ENCODE measurements at places on chromosomes 12 and 14. TPM values are rescaled to one million over a fixed set of nuclear protein-coding genes. Genes with fewer than 3 reads are reported as not detected.

PTHLH gene
- 1.1 TPM for polyA plus RNA-seq

KRT81 gene
- not detected for polyA plus RNA-seq

AICDA gene
- polyA plus RNA-seq = 0.61 TPM

VPS33A gene
- 16.6 TPM for polyA plus RNA-seq

KLHL33 gene
- 0.23 TPM for polyA plus RNA-seq

CMKLR1 gene
- polyA plus RNA-seq = 3.8 TPM

KRT4 gene
- 0.65 TPM for polyA plus RNA-seq

IL31 gene
- not detected for polyA plus RNA-seq

KCNJ8 gene
- polyA plus RNA-seq = 20.8 TPM

MTRFR gene
- 25.7 TPM for polyA plus RNA-seq

MYF5 gene
- polyA plus RNA-seq = not detected

GRCh38 chr12:109710747-109711595, 2.7 kb upstream of the FAM222A start:
- DNase-seq = no peak

GRCh38 chr12:103688376-103689063, 101.4 kb downstream of the STAB2 start:
- DNase-seq = no peak

GRCh38 chr14:54976316-54976715, 50.6 kb downstream of the WDHD1 start:
- no peak for DNase-seq

DNA sequence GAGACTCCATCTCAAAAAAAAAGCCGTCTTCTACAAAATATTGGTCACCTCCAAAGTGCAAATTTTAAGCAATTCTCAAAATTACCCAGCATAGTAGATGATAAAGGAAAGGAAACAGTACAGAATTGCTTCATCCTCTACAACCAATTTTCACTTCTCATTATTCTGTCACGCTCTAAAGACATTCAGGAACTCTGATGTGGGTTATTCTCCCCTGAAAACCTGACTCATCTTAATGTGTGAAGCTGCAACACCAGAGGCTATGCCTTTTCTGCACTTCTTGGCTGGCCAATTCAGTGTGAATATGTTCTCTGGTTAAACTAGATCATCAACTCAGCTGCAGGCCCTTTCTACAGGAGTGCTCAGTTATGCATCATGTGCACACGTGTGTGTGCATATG, 11.0 kb downstream of the PTGER2 start:
- DNase-seq = no peak

DNA sequence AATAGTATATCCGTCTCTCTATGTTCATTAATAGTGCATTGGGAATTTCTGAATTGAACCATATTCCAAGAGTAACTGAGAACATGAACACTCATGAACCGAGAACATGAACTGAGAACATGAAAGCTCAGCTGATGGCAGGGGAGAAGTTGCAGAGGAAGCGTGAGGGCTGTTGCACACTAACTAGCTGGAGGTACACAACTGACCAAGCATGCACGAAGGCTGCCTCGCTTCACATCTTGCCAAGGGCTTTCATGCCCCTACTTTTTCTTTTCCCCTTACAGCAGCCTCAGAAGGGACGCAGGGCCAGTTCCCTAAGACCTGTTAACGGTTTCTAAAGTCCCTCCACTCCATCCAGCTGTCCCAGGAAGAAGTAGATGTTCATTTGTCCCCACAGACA, 4.3 kb downstream of the RNASE1 start:
- no peak for DNase-seq

- DNase-seq = no peak
These were observed 80.8 kb upstream of the ACTN1 start for GRCh38 chr14:69059658-69060623.

DNA sequence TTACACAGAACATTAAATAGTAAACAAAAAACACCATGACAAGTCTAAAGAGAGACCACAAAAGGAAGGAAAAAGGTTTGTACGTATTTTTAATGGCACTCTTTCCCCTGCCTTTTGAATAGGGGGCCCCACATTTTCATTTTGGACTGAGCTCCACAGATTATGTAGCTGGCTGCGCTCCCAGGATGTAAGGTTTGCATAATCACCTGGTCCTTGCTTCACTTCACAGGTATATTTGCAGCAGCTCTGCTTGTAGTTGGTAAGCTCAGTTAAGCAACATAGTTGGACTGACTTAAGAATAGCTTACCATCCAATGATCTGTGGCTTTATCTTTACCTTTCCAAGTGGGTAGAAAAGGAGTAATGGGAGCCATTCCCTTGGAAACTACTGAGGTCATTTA, 454.7 kb downstream of the APAF1 start:
- no peak for DNase-seq

DNA sequence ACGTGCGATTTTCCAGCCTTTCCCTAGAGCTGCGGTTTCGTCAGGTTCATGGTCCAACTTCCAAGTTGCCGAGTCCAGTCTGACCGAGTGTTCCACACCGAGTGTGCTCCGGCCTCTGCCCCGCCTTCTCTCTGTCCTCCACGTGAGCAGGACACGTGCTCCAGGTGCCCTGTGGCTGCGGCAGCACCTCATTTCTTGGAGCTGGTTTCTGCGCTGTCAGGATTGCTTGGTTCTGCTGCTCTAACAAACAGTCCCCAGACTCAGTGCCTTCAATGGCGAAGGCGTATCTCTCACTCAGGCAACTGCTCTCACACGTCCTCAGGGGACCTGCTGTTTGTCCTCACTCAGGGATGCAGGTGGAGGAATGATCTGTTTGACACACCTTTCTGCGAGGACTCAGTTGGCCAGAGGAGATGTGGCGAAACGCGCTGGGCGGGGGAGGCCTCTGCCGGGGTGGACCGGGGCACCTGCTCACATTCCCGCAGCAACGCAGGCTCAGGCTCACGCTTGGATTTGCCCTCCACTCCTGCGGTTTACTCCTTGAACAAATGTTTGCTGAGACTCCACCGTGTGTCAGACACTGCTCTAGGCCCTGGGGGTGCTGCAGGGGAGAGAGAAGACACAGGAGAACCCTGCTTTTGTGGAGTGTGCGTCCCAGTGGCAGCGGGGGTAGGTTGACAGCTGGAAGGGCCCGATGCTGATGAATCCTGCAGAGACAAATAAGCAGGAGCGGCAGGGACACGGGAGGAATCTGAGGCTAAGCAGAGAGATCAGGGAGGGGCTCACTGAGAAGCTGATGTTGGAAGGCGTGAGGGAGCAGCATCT, 63.4 kb upstream of the FBRSL1 start:
- no peak for DNase-seq

DNA sequence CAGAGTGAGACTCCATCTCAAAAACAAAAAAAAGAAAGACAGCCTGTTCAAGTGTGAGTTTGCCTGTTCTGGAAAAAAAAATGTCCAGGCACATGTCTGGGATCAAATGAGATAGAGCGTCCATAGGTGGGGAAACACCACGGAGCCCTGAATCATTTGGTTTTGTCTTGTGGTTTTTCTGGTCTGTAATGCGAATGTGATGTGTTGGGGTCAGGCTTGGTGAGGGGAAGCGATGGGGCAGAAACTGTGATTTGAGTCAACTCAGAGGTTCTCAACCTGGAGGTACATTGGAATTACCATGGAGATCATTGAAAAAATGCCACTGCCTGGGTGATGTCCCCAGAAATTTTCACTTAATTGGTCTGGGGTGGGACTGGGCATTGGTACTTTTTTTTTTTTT, 183.9 kb upstream of the PWP1 start:
- no peak for DNase-seq

- DNase-seq = no peak
These were observed 184.1 kb downstream of the PRKD1 start for GRCh38 chr14:29743531-29743930.

DNA sequence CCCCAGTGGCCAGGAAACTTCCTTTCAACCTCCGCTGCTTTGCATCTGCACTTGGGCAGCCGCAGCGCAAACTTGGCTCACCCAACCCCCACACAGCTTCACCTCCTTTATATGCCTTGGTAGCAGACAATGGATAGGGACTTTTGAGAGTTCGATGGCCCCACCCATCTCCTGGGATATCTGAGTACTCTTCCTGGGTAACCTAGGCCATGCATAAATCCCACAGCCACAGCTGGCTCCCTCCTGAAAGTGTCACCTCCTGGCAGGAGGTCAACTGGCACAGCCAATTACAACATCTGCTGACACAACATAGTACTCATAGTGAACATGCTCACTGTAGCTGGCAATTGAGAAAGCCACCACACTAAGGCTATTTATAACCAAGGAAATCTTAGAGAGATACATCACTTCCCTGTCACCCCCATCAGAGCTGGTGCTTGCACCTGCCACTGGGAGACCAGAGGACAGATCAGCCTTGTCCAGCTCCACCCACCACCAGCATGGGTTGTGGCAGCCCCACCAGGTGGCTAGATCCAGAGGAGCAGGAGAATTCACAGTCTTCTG, 410.0 kb downstream of the SYT1 start:
- no peak for DNase-seq

- no peak for DNase-seq
These were observed 33.6 kb downstream of the EXD2 start for GRCh38 chr14:69224946-69225345.

GRCh38 chr12:3055026-3055703, 22.0 kb upstream of the TSPAN9 start:
- no peak for DNase-seq

DNA sequence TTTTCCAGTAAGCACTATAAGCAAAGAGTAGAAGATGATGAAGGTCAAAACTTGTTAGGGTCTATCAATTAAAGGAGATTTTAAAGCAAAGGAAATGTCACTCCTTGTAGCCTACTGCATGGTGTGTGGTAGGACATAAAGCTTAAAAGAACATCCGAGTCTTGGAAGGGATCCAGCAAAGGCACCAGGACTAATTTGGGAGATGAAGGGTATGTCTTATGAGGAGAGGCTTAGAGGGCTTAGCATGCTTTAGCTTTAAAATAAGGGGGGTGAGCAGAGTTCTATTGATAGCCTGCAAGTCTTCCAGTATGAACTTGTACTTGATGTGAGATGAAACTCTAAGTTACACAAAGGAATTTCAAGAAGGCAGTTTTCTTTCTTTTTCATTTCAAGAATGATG, 11.8 kb upstream of the MYBPC1 start:
- DNase-seq = no peak

- DNase-seq = peak; percentile 34
These were observed 85.4 kb downstream of the WSCD2 start for GRCh38 chr12:108214486-108214885.

- DNase-seq = no peak
These were observed 90.5 kb downstream of the SLC2A13 start for GRCh38 chr12:40015345-40015744.

GRCh38 chr14:100144645-100144995, 14.8 kb downstream of the DEGS2 start:
- no peak for DNase-seq

- no peak for DNase-seq
These were observed 45.2 kb upstream of the ISM2 start for GRCh38 chr14:77543637-77544334.

DNA sequence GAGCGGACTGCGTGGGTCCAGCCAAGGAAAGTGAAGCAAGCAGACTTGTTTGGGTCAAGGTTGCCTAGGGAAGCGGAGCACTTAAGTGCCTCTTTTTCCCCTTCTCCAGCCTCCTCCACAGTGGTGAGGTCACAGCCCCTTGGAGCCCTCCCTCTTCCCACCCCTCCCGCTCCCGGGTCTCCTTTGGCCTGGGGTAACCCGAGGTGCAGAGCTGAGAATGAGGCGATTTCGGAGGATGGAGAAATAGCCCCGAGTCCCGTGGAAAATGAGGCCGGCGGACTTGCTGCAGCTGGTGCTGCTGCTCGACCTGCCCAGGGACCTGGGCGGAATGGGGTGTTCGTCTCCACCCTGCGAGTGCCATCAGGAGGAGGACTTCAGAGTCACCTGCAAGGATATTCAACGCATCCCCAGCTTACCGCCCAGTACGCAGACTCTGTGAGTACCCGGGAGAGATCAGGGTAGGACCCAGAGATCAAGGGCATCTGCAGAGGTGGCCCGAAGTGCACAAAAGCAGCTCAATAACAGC, at the start of gene TSHR:
Gene TSHR, plus strand, starts transcription at position 206 of the 526 bp plus-strand sequence. Its CDS starts 60 bp downstream, at position 266.
- DNase-seq = no peak

GRCh38 chr14:93207468-93208308, 632 bp downstream of the UBR7 start:
- peak; percentile 33 for DNase-seq

DNA sequence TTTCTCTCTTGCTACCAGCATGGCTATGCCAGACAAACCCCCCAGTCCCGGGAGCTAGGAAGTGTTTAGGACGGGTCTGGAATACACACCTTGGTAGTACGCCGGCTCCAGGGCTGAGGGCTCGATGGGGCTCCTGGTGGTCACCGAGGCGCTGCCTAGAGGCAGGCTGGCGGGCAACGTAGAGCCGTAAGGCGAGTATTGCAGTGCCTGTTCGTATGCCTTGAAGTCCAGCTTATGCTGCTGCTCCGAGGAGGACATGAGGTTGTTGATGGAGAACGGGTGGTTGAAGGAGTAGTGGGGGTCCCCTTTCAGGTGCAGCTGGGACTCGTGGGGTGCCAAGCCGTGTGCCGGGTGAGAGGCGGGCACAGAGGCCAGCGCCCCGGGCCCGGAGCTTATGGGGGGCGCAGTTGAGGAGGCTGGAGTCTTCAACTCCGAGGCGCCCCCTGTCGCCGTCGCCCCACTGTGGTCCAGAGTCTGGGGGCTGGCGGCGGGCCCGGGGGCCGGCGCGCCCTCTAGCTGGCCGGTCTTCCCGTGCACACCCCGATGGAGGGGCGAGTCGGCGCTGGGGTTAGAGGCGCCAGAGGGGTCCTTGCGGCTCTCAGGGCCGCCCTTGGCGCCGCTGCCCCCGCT, 3.6 kb downstream of the FOXA1 start:
- DNase-seq = no peak

DNA sequence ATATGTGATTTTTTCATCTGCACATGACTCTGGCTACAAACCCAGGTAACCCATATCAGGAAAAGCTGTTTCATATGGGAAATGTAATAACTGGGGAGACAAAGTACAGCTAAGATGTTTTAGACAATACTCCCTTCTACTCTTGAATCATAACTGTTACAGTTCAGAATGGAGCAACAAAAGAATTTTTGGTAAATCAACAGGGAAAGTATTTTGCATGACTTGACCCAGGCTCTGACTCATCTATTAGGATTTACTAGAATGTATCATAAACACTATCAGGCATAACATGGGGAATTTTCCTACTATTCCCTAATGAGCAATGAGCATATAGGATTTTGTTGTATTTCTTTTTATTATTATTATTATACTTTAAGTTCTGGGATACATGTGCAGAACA, 553.0 kb downstream of the SLC16A7 start:
- no peak for DNase-seq

- DNase-seq = no peak
These were observed 106.5 kb upstream of the PRKD1 start for GRCh38 chr14:30034152-30034551.

DNA sequence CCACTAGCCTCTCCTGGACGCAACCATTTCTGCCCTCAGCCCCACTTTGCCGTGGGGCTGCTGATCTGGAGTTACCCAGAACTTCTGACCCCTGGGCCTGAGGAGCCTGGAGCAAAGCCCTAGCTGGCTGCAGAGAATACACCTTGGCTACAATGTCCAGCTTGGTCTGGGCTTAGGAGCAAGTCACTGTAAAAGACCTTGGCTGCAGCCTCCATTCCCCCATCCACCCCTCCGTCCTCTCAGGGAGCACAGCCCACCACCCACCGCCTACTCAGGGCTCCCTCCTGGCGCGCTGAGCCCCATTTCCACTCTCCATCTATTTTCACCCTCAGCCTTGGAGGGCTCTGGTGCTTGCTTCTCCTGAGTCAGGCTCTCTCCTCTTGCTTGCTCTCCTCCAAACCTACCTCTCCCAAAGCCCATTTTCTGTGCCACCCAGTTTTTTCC, 42.9 kb downstream of the ERH start:
- DNase-seq = no peak
